ENCODE measurements at places on chromosomes 5 and 9.

GRCh38 chr9:81070689-81071088 lies 618.7 kb downstream of the TLE1 start:
- no peak for DNase-seq

- DNase-seq = no peak
These were observed 33.5 kb downstream of the PDGFRB start for GRCh38 chr5:150122158-150122510.

DNA sequence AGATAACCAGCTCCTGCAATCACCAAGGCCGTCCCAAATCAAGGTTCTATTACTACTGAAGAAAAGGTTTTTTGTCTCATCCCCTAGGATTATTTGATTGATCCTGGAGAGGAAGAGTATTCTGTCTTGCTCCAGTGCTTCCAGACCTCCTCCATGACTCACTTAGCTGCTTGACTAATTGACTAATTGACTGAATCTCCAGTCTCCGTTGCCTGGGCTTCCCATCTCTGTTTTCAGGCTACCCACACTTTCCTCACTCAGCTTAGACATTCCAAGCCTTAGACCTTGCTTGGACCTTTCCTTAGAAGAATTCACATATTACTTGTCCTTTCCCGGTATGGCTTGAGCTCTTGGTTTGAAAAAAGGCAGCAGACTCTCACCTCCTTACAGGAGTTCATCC lies 60.6 kb downstream of the FRMD3 start:
- no peak for DNase-seq

DNA sequence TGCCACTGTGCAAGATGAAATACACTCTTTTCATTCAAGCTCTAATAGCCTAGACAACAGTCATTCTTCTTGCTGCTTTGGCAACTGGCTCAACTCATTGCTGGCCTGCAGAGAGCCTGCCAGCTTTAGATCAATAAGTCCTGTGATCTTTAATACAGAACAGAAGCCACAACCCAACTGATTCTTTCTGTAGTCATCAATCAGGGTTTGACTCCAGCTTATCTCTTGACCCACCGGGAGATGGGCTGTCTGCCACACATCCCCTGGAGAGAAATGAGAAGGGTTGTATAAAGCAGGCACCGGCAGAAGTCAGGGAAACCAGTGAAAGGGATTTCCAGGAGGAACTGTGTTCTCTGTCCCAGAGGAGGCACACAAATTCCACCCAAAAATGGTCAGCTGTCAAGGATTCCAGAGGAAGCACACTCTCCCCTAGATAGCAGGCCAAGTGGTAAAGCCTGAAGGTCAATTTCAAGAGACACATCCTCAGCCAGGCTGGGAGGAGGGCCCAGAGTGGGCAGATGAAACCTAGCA lies 24.5 kb downstream of the LHFPL2 start:
- no peak for DNase-seq

DNA sequence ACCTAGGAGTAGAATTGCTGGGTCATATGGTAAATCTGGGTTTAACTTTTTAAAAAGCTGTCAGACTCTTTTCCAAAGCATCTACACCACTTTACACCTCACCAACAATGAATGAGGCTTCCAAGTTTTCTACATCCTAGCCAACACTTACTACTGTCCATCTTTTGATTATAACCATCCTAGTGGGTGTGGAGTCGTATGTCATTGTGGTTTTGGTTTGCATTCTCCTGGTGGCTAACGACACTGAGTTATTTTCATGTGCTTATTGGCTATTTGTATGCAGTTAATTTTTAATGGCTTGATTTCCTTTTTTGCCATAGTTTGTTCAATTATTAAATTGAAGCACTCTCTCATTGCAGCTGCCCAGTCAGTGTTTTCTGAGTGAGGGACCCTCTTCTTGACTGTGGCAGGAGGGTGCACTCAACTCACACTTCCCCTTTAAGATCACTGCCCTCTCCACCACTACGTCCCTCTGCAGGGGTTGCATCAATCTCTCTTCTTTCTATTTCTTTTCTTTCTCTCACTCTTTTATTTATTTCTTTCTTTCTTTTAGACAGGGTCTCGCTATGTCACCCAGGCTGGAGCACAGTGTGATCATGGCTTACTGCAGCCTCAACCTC lies 182.3 kb downstream of the C9orf152 start:
- DNase-seq = no peak

DNA sequence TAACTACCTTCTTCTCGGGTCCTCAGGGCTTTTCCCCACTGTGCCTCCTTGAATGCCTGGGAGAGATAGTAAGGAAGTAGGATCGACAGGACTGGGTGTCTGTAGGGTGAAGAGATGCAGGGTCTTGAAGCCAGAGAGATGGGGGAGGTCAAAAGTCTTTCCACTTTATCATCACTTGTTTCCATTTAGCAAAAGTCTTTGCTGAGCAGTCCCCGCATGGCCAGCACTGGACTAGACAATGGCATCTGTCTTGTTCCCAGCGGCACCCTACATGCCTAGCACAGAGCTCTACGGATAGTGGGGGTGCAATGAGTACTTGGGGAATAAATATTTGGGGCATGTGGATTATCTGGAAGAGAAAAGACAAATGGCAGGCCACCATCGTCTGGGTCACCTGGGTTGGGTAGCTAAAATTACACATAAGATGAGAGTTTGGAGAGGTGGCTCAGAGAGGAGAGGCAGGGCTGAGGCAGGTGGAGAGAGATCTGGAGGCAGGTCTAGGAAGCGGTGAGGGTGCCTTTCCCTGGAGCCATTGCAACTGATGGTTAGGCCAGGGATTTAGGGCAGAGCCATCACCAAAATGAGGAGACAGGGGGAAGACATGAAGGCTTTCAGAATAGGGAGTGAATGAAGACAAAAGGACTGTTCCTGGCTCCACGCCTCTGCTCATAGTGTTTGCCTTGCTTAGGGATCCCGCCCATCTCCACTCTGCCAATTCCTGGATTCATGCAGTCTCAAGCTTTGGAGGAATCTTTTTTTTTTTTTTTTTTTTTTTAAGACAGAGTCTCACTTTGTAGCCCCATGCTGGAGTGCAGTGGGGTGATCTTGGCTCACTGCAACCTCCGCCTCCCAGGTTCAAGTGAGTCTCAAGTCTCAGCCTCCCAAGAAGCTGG lies 250.8 kb upstream of the KLF4 start:
- DNase-seq = no peak

- DNase-seq = no peak
These were observed 4.9 kb downstream of the SUSD1 start for GRCh38 chr9:112170235-112170634.

DNA sequence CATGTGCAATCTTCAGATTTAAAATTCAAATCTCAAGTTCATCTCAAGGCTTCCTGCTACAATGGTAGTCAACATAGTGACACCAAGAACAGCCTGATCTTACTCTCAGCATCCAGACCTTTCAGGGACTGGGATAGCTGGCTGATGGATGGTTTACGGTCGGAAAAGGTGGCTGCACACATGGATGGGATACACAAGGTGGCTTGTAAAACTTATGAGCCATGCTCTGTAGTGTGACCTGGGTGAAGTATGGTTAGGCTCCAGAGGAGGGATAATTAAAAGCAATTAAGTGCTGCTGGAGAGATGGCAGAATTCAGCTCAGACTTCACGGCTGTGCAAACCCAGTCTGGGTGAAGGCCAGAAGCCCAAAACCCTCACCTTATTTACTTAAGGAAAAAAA lies 379.5 kb downstream of the NFIB start:
- no peak for DNase-seq

DNA sequence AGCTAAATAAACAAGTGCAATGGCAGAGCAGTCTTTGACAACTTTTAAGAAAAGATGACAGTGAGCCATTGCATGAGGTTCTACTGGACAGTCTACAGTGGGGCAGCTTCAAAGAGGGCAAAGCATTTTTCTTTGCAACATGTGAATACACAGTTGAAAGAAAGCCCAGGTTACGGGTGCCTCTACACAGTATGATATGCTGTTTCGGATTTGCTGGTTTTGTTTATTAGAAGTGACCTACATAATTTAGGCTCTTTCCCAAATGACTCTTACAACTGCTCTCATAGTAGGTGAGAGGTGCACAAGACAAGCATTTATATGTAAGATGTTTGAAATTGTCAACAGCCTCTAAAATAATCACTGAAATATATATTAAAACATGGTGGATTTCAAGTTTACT lies 62.4 kb downstream of the MEF2C start:
- no peak for DNase-seq

DNA sequence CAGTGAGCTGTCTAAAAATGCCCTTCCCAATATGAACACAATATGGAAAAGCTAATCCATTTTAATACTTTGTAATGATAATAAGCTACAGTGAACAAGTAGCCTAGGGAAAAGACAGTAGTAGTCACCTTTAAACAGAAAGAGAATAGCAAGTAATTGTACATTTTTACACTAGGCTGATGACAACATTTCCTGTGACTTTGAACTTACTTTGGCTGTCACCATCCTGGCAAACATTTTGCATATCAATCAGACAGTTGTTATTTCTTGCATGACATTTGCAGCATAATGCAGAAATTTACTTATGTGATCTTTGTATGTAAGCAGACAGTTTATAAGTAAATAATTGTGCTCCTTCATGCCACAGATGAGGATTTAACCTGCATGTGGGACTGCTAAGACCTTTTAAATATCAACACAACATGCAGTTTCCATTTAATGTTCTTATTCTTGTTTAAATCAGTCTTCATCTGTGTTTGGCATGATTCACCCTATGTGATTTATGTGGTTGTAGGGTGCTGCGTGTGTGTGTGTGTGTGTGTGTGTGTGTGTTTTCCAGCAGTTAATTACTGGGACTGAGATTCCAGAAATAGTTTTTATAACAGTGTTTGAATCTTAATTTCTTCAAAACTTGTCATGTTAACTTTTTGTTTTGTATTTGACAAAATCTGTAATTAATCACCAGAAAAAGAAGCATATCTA lies 997.1 kb upstream of the ARRDC3 start:
- no peak for DNase-seq
